ENCODE measurements at places on chromosomes 12 and 14.

- peaks cover 1% of the 10 kb centered on the region for H3K36me3 ChIP-seq
- H3K4me1 ChIP-seq: peaks cover 8% of the 10 kb centered on the region
- no peak overlapping the region for H3K27ac ChIP-seq
- DNase-seq: no peak
These were observed 304.7 kb downstream of the LRIG3 start for GRCh38 chr12:58615576-58615975.

- H3K4me1 ChIP-seq: peaks cover 3% of the 10 kb centered on the region
- no peak for DNase-seq
- H3K36me3 ChIP-seq: no peaks in the 10 kb centered on the region
- no peak overlapping the region for H3K27ac ChIP-seq
- no peak overlapping the region for H3K4me3 ChIP-seq
- peaks cover 42% of the 10 kb centered on the region for H3K27me3 ChIP-seq
These were observed 120.8 kb downstream of the PTCSC3 start for GRCh38 chr14:36055681-36056225.

DNA sequence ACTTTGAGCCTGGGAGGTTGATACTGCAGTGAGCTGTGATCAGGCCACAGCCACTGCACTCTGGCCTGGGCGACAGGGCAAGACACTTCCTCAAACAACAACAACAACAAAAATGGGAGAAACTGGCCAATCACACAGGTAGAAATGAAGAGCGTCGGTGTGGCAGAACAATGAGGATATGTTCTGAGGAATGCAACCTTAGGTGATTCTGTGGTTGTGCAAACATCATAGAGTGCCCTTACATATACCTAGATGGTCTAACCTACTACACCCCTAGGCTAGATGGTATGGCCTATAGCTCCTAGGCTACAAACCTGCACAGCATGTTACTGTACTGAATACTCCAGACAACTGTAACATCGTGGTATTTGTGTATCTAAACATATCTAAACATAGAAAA is 3.7 kb upstream of the PRDM4 start:
- peaks cover 12% of the 10 kb centered on the region for H3K4me1 ChIP-seq
- no peaks in the 10 kb centered on the region for H3K36me3 ChIP-seq
- peaks cover 16% of the 10 kb centered on the region for H3K27me3 ChIP-seq
- no peak overlapping the region for H3K4me3 ChIP-seq
- DNase-seq: no peak

DNA sequence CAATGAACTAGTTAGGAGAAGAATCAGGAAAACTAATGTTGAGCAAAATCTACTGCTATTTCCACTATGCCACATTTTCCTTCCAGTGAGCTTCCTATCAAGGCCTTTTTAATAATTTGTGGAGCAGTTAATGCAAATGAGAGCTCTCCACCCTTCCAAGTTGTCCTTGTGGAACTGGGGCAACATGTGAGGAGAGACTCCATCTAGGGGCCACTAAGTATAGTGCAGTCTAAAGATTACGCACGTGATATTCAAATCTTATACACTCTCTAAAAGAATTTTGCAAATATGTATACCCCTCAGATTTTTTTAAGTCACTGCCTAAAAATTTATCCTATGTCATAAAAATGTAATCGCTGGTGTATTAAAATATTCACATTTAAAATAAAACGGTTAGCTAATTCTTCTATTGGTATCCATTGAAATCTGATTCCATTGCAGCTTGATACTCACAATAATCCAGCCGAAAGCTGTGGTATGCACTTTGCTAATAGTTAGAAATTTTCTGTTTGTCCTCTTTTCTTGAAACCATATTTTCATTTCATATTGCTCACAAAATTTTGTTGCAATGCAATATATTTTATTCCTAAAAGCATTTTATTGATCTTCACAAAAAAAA is 100.1 kb downstream of the PAH start:
- H3K4me3 ChIP-seq: no peak overlapping the region
- no peaks in the 10 kb centered on the region for H3K36me3 ChIP-seq

DNA sequence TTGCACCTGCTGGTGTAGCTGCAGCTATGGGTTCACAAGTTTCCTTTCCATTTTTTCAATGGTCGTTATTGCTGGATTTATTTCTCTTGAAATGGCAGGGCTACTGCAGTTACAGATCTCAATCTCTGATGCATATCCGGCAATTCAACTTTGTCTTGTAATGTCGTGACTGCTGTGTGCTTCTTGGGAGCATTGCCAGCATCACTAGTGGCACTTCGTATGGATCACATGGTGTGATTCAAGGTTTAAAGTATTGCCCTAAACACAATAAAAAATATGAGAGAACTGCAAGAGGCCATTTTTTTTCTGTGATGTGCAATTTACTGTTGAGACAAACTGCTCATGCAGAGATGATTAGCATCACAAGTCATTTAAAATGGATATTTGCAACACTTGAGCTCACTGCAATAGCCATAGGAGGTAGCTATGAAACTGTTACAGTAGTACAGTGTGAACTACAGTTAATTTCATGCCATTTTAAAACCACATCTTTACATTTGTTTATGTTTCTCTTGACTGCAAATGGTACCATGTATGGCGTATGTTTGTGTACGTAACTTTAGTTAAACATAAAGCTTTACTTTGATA is 217.4 kb upstream of the PDE3A start:
- H3K4me1 ChIP-seq: no peaks in the 10 kb centered on the region
- no peaks in the 10 kb centered on the region for H3K27me3 ChIP-seq
- DNase-seq: no peak
- H3K36me3 ChIP-seq: no peaks in the 10 kb centered on the region
- no peak overlapping the region for H3K27ac ChIP-seq

GRCh38 chr12:120388691-120389481 is 19.9 kb upstream of the MSI1 start:
- H3K27me3 ChIP-seq: peaks cover 25% of the 10 kb centered on the region
- no peak overlapping the region for H3K4me3 ChIP-seq
- DNase-seq: no peak
- no peaks in the 10 kb centered on the region for H3K36me3 ChIP-seq

GRCh38 chr14:28778138-28779117 is 11.8 kb downstream of the FOXG1 start:
- H3K27me3 ChIP-seq: peaks cover 86% of the 10 kb centered on the region
- peaks cover 2% of the 10 kb centered on the region for H3K36me3 ChIP-seq
- H3K27ac ChIP-seq: no peak overlapping the region

All from chondrocyte (in vitro differentiated cells).